Osteoblast (primary cell): ENCODE measurements at places on chromosomes 4 and X. TPM values are rescaled to one million over a fixed set of nuclear protein-coding genes. Genes with fewer than 3 reads are reported as not detected.

- H3K4me1 ChIP-seq = peaks cover 13% of the 10 kb centered on the region
- DNase-seq = no peak
- no peaks in the 10 kb centered on the region for H3K36me3 ChIP-seq
Observed at GRCh38 chr4:145481942-145482208, 222 bp downstream of the SMAD1 start.

- no peak for DNase-seq
- no peak overlapping the region for H3K4me3 ChIP-seq
- H3K27ac ChIP-seq = no peak overlapping the region
- no peaks in the 10 kb centered on the region for H3K4me1 ChIP-seq
Observed at GRCh38 chr4:77263247-77263646, 106.2 kb downstream of the CCNG2 start.

DNA sequence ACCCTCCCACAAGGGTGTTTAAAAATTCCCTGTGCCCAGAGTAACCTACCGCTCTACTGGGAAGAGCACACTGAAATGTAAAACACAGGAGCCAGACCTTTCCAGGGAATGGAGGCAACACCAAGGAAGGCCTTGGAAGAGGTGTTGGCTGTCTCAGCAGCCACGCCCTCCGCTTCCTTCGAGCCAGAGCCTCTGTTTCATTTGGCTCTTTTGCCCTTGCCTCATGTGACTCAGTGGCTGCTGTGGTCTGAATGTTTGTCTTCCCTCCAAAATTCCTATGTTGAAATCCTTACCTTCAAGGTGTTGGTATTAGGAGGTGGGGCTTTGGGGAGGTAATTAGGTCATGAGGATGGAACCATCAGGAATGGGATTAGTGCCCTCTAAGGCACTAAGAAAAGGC is 11.3 kb downstream of the SCD5 start:
- H3K27ac ChIP-seq = no peak overlapping the region
- no peak for DNase-seq
- peaks cover 18% of the 10 kb centered on the region for H3K4me1 ChIP-seq
- peaks cover 5% of the 10 kb centered on the region for H3K27me3 ChIP-seq
- no peaks in the 10 kb centered on the region for H3K36me3 ChIP-seq

DNA sequence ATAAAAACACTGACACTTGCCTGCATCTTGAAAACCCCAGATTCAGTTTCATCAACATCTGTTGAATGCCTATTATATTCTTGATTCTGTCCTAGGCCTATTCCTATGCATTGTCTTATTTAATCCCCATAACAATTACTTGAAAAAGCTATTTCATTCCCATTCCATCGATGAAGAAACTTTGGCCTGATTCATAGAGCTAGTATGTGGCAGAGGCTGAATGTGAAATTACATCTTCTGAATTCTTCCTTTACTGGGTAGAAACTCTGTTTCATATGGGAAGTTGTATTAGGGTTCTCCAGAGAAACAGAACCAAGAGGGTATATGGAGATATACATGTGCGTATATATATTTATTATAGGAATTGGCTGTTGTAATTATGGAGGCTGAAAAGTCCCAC is 35.0 kb upstream of the SLC4A4 start:
- no peaks in the 10 kb centered on the region for H3K27me3 ChIP-seq
- H3K27ac ChIP-seq = peak overlapping the region; percentile 53

DNA sequence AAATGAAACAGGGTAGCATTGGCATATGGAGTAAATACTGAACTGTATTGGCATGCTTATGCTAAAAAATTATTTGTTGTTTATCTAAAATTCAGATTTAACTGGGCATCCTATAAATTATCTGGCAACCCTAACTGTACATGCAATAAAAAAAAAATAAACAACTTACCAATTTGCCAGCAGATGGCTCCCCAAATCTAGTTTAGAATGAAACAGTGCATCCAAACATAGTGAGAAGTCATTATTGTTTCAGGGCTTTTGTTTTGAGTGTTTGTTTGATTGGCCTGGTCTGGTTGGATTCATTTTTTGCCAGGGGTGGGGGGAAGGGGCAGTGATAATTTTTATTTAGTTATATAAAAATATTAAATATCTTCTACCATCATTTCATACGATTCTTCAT is 12.8 kb upstream of the NSUN7 start:
- H3K27me3 ChIP-seq = no peaks in the 10 kb centered on the region
- H3K36me3 ChIP-seq = no peaks in the 10 kb centered on the region
- H3K4me3 ChIP-seq = no peak overlapping the region
- no peaks in the 10 kb centered on the region for H3K4me1 ChIP-seq

DNA sequence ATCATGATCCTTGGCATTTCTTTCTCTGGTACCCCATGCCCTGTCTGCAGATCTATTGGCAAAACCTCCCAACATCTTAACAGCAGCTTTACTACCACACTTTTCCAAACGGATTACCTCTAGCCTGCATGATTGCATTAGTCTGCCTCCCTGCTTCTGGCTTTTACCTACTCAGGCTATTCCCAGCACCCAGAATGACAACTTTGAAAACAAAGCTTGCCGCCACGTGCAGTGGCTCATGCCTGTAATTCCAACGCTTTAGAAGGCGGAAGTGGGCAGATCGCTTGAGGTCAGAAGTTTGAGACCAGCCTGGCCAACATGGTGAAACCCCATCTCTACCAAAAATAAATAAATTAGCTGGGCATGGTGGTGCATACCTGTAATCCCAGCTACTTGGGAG is 60.2 kb downstream of the UBE2K start:
- no peaks in the 10 kb centered on the region for H3K4me1 ChIP-seq
- no peak for DNase-seq
- peaks cover 35% of the 10 kb centered on the region for H3K36me3 ChIP-seq
- no peaks in the 10 kb centered on the region for H3K27me3 ChIP-seq

DNA sequence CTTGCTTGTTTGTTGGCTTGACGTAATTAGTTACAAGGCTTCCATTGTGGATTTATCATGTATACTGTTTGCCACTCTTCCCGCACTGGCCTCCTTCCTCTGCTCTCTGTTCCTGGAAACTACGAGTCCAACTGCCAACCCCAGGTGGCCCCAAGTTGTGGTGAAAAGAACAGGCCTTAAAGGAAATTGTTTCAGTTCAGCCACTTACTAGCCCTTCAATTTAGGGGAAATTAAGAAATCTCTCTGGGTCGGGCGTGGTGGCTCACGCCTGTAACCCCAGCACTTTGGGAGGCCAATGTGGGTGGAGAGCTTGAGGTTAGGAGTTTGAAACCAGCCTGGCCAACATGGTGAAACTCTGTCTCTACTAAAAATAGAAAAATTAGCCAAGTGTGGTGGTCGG is 28.0 kb downstream of the RBM47 start:
- no peaks in the 10 kb centered on the region for H3K4me1 ChIP-seq
- H3K36me3 ChIP-seq = no peaks in the 10 kb centered on the region
- H3K27me3 ChIP-seq = no peaks in the 10 kb centered on the region

GRCh38 chrX:150063674-150064073 is 125.4 kb upstream of the EOLA2 start:
- no peaks in the 10 kb centered on the region for H3K27me3 ChIP-seq
- H3K4me3 ChIP-seq = no peak overlapping the region
- no peaks in the 10 kb centered on the region for H3K36me3 ChIP-seq
- H3K4me1 ChIP-seq = peaks cover 22% of the 10 kb centered on the region

GRCh38 chrX:7133050-7133440 is 14.5 kb upstream of the STS start:
- DNase-seq = peak; percentile 53
- H3K27me3 ChIP-seq = no peaks in the 10 kb centered on the region
- no peaks in the 10 kb centered on the region for H3K36me3 ChIP-seq
- peaks cover 12% of the 10 kb centered on the region for H3K4me1 ChIP-seq
- no peak overlapping the region for H3K4me3 ChIP-seq

DNA sequence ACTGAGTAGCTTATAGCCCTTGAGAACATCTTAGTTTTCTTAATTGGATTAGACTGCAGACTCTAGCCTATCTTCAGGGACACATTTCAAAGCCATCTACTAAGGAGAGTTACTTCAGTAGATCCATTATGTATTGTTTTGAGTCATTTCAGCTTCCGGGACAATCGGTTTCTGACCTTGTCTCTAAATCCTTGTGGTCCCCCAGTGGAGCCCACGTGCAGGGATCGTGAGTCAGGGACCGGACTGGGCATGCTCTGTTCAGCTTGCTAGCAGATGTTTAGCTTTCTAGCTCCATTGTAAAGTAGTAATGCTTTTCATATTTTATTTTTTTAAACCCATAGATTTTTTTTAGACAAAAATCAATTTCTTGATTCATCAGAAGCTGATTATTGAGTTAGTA is 211.9 kb upstream of the PRPS2 start:
- no peaks in the 10 kb centered on the region for H3K4me1 ChIP-seq
- H3K27me3 ChIP-seq = no peaks in the 10 kb centered on the region
- no peak overlapping the region for H3K4me3 ChIP-seq

DNA sequence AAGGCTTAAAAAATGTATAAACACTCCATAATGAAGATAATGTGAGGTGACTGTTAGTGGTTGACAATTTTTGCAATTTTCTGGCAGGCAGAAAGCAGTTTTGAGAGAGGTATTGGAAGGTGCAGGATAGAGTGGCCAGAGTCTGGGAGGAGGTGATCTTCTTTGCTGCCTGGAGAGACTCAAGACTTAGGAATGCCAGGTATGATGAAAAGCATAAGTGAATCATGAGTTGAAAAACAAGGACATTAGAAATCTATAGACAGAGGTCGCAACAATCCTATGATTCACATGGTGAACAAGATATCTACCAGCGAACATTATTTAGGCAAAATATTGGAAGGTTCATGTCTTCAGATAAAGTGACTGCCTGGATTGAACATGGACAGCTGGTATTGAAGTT is 118.5 kb downstream of the CFAP299 start:
- H3K4me1 ChIP-seq = no peaks in the 10 kb centered on the region
- H3K27ac ChIP-seq = no peak overlapping the region
- no peak for DNase-seq
- H3K4me3 ChIP-seq = no peak overlapping the region
- H3K27me3 ChIP-seq = no peaks in the 10 kb centered on the region

DNA sequence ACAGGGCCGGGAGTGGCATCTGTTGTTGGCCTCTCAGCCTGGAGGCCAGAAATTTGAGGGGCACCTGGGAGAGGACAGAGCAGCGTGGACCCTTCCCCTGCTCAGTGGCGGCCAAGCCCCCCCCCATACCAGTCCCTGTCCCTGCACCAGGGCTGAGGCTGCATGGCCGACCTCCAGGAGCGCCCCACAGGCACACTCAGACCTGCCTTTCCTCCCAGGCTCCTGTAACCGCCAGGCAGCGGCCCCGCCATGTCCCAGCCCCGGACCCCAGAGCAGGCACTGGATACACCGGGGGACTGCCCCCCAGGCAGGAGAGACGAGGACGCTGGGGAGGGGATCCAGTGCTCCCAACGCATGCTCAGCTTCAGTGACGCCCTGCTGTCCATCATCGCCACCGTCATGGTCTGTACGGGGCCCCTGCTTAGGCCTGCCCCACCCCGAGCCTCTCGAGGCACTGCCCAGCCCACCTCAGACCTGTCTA is 15.3 kb downstream of the TMEM175 start:
- H3K4me1 ChIP-seq = no peaks in the 10 kb centered on the region
- no peak overlapping the region for H3K4me3 ChIP-seq
- no peaks in the 10 kb centered on the region for H3K27me3 ChIP-seq

GRCh38 chr4:109729117-109729717 is 653 bp downstream of the PLA2G12A start:
- H3K4me3 ChIP-seq = peak overlapping the region; percentile 78
- no peaks in the 10 kb centered on the region for H3K36me3 ChIP-seq
- H3K27me3 ChIP-seq = no peaks in the 10 kb centered on the region
- H3K4me1 ChIP-seq = peaks cover 16% of the 10 kb centered on the region

DNA sequence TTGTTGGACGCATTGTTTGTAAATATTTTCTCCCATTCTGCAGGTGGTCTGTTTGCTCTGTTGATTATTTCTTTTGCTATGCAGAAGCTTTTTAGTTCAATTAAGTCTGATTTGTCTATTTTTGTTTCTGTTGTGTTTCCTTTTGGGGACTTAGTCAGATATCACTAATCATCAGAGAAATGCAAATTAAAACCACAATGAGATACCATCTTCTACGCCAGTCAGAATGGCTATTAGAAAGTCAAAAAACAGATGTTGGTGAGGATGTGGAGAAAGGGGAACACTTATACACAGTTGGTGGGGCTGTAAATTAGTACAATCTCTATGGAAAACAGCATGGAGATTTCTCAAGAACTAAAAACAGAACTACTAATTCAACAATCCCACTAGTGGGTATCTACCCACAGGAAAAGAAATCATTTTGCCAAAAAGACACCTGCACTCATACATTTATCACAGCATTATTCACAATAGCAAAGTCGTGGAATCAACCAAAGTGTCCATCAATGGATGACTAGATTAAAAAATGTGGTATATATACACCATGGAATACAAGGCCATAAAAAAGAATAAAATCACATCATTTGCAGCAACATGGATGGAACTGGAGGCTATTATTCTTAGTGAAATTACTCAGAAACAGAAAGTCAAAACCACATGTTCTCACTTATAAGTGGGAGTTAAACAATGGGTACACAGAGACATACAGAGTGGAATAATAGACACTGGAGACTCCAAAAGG is 8.1 kb downstream of the COQ2 start:
- no peaks in the 10 kb centered on the region for H3K27me3 ChIP-seq
- H3K36me3 ChIP-seq = peaks cover 3% of the 10 kb centered on the region
- DNase-seq = no peak
- no peaks in the 10 kb centered on the region for H3K4me1 ChIP-seq
- H3K27ac ChIP-seq = no peak overlapping the region

DNA sequence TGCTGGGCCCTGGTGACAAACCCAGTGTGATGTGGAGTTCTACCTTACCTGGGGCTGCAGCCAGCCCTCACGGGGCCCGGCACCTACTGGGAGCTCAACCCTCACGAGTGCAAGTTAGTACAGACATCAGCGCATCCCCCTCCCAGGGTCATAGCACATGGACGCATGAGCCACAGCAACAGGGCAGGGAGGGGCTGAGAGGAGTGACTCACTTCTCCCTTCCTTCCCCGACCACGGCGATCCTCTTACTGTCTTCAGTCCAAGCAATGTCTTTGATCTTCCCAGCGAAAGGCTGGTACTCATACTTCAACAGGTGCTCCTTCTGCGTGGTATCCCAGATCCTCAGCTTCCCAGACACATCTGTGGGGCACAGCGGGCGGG is 17.8 kb downstream of the WDR1 start:
- peaks cover 87% of the 10 kb centered on the region for H3K36me3 ChIP-seq
- no peaks in the 10 kb centered on the region for H3K27me3 ChIP-seq
- peak overlapping the region; percentile 99 for H3K27ac ChIP-seq
- DNase-seq = peak; percentile 91

- peaks cover 4% of the 10 kb centered on the region for H3K36me3 ChIP-seq
- H3K27me3 ChIP-seq = no peaks in the 10 kb centered on the region
- H3K27ac ChIP-seq = no peak overlapping the region
- DNase-seq = peak; percentile 80
- no peaks in the 10 kb centered on the region for H3K4me1 ChIP-seq
- H3K4me3 ChIP-seq = peak overlapping the region; percentile 77
Observed at GRCh38 chrX:150983521-150984168, 510 bp downstream of the HMGB3 start.

Gene HELT
- total RNA-seq = not detected in 2 replicates

Gene SPACA5
- total RNA-seq = not detected in 2 replicates

Gene KLHL13
- total RNA-seq = 10.3 and 13.8 TPM in 2 replicates

Gene TMPRSS11D
- total RNA-seq = not detected in 2 replicates

Gene PALLD
- total RNA-seq = 244 and 254 TPM in 2 replicates
